CD4-positive, alpha-beta T cell treated with Interleukin-6 at 100 ng/mL for 8 hours (primary cell): ENCODE measurements at places on chromosomes 13 and 19.
A peak's percentile ranks its signal among the peaks of the same experiment; 100 is the strongest.

- DNase-seq = no peak
Observed at GRCh38 chr19:18185538-18185937, 7.5 kb upstream of the MPV17L2 start.

GRCh38 chr19:33772858-33773180, 23.9 kb upstream of the KCTD15 start:
- DNase-seq = no peak

GRCh38 chr13:76570510-76570971, 315.7 kb downstream of the KCTD12 start:
- DNase-seq = no peak

GRCh38 chr13:41802043-41802683, 158.7 kb downstream of the VWA8 start:
- no peak for DNase-seq

DNA sequence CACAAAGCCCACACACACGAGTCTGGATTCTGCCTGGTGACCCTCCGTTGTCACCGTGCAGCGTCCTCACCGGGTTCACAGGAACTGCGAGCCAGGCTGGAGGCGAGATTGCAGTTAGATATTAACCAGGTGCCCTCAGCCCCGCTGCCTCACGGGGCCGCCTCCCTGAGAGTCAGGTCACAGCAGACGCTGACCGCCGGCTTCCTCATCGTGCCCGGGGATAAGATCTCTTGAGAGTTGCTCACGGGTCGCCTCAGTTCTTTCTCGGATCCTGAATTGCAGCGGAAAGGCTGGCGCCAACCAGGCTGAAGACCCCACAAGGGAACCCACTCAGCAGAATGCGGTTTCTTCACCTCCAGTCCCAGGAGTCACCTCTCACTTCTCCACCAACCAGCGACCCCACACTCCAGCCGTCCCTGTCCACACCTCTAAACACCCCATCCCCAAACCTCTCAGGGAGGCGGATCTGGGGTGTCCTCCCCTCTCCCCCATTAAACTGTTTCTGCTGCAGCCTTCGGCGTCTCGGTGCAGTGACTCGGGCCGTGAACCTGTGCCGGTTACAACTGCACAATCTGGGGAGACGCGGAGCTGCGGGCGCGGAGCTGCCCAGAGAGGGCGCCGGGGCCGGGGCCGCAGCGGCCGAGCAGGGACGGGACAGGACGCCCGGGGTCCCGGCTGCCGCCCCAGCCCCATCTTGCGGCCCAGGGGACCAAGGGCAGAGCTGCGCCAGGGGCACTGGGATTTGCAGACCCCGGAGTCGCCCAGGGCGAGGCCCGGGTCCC, 591 bp downstream of the ZNF823 start:
- peak; percentile 3 for DNase-seq

DNA sequence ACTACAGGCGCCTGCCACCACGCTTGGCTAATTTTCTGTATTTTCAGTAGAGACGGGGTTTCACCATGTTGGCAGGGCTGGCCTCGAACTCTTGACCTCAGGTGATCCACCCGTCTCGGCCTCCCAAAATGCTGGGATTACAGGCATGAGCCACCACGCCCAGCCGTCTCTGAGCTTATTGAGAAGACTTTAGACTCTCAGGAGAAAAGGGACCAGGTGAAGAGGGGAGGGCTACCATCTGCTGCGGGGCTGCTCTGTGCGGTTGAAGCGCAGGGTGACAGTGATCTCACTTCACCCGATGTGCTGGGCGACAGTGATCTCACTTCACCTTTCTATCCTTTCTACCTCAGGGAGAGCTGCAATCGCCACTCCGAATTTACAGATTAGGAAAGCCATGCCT, 25.3 kb downstream of the PDCD5 start:
- DNase-seq = no peak

GRCh38 chr19:9878511-9879196, 43.5 kb downstream of the PIN1 start:
- no peak for DNase-seq

- no peak for DNase-seq
Observed at GRCh38 chr13:37539976-37540605, 58.5 kb downstream of the POSTN start.

DNA sequence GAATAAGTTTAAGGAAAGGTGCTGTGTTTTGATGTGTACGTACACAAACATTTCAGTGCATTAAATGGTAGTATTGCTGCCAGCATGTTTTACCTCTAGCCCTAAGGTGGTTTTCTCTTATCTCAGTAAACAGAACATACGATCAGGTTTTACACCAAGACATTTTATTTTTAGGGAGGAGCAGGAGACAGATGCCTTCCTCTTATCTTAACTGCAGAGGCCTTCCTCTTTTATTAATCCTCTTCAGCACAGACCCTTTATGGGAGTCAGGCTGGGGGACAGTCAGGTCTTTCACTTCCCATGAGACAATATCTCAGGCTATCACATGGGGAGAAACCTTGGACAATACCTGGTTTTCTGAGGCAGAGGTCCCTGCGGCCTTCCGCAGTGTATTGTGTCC, 14.9 kb upstream of the ZNF611 start:
- no peak for DNase-seq

GRCh38 chr13:64453831-64454230, 2776.3 kb downstream of the PCDH9 start:
- no peak for DNase-seq

DNA sequence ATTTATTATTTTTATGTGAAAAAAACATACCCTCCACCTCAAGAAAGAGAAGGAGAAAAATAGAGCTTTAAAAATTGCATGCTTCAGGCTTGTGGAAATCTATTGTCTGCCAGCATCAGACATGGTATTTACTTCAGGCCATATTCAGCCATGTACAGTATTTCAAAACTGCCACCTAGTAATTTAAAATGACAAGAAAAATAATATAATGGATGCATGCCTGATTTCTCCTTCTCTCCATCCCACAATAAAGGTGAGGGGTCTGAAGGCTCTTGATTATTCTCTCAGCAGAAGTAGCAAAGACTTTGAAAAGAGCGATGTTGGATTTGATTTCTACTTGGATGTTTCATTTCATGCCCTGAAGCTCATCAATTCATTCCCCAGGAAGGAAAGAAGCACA, 250.7 kb downstream of the TBC1D4 start:
- DNase-seq = no peak

DNA sequence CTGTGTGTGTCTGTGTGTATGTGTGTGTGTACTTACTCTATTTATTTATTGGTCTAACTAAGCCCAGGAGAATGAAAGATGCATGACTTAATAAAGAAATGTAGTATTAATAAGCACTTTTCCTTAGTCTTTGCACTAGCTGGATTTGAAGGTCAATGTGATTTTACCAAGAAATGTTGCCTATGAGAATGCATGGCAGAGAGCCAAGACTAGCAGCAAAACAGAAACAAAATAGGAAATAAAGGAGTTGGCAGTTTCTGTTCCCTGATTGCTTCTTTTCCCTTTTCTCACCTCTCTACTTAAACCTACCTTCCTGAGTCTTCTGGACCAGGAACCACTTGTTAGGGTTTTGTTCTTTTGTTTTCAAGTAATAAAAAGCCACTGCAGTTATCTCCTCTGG, 286.1 kb downstream of the KCTD12 start:
- no peak for DNase-seq

DNA sequence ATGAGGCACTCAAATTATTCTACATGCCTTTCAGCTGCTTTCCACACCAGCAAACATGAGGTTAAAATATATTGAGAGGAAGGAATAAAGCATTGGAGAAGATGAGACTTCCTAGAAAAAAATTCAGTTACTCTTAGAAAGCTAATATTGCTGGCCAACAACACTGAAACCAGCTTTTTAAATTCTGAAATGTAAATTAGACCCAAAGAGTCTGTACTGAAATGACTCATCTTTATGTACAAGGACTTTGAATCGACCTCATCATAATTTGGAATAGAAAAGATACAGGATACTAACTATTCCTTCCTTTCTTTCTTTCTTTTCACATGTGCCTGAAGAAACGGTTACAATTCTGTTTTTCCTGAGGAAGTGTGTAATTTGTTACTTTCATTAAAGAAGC, 6.5 kb upstream of the HSPH1 start:
- no peak for DNase-seq

- DNase-seq = no peak
Observed at GRCh38 chr13:108034909-108035410, 180.4 kb downstream of the LIG4 start.

DNA sequence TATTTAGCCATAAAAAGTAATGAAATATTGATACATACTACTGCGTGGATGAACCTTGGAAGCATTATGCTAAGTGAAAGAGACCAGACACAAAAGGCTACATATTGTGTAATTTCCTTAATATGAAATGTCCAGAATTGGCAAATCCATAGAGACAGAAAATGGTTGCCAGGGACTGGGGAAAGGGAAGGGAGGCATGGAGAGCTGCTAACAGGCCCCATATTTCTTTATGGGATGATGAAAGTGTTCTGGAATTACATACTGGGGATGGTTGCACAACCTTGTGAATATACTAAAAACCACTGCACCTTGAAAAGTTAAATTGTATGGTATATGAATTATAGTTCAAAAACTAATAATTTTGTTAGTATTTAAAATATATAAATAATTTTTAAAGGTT, 3.6 kb downstream of the IFT88 start:
- DNase-seq = no peak

- no peak for DNase-seq
Observed at GRCh38 chr13:40992678-40993518, 26.2 kb downstream of the ELF1 start.

- no peak for DNase-seq
Observed at GRCh38 chr19:2035590-2035991, 15.5 kb downstream of the MKNK2 start.

- DNase-seq = no peak
Observed at GRCh38 chr13:99323488-99323887, 16.3 kb upstream of the GPR183 start.

- DNase-seq = peak; percentile 69
Observed at GRCh38 chr13:99656844-99657381, 155.6 kb downstream of the TM9SF2 start.

GRCh38 chr19:31733591-31733990, 384.4 kb upstream of the TSHZ3 start:
- no peak for DNase-seq

GRCh38 chr13:75776550-75776949, 140.4 kb downstream of the LMO7 start:
- DNase-seq = no peak

DNA sequence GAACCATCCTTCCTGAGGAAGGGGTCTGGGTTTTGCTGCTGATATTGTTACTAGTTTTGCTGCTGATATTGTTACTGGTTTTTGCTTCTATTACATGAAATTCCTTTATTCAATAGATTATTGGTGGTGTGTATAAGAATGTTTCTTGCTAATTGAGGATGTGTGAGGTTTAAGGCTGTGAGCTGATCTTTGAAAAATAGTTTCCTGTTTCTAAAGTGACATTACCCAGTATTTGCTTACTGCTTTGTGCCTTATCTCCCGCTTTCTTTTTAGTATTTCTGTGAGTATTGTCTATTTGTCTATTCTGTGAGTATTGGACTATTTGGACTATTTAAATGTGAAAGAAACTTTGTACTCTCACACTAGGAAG, 38.2 kb upstream of the C1QTNF9 start:
- DNase-seq = no peak

- DNase-seq = peak; percentile 31
Observed at GRCh38 chr13:98543378-98544103, 33.4 kb downstream of the STK24 start.

DNA sequence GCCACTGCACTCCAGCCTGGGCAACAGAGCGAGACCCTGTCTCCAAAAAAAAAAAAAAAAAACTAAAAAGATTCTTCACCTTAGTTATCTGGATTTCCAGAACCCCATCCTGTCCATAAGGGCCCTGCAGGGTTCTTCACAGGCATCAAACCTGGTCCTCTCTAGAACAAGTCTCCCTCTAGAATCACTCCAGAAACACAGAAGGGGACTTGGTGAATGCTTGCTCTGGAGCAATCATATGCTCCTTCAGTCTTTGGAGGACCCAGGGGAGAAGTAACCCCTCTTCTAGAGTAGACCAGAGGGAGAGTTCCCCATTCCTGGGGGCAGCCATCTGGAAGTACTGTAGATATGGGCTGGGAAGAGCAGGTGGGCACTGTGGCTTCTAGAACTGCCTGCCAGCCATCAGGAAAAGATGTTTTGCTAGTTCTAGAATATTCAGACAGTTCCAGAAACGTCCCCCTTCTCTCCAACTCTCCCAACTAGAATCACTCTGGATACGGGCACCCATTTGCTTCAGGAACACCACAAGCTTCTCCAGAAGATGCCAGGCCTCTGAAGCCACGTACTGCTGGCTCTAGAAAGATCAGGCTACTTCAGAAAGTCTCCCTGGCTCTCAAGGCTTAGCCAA, 2.8 kb downstream of the FUT1 start:
- no peak for DNase-seq

- DNase-seq = no peak
Observed at GRCh38 chr13:38713046-38713445, 26.2 kb downstream of the FREM2 start.

- no peak for DNase-seq
Observed at GRCh38 chr13:106534639-106535551, 567 bp downstream of the EFNB2 start.

- DNase-seq = no peak
Observed at GRCh38 chr13:66864627-66865026, 365.5 kb downstream of the PCDH9 start.

DNA sequence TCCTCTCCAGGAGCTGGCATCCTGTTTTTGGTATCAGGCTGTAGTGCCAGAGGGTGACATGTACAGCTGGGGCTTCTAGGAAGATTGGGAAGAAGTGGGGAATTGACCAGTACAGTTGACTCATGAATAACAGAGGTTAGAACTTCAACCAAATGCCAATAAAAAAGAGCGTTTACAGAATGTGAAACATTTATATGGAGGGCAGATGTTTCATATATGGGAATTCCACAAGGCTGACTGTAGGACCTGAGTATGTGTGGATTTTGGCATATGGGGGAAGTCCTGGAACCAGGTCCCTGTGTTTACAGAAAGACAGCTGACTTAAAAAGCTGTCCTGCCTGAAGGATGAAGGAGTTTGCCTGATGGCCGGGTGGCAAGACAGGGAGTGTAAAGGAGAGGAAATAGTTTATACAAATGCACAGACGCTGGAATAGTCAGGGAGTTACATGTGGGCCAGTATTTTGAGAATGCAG, 5.2 kb downstream of the CHAMP1 start:
- DNase-seq = no peak

DNA sequence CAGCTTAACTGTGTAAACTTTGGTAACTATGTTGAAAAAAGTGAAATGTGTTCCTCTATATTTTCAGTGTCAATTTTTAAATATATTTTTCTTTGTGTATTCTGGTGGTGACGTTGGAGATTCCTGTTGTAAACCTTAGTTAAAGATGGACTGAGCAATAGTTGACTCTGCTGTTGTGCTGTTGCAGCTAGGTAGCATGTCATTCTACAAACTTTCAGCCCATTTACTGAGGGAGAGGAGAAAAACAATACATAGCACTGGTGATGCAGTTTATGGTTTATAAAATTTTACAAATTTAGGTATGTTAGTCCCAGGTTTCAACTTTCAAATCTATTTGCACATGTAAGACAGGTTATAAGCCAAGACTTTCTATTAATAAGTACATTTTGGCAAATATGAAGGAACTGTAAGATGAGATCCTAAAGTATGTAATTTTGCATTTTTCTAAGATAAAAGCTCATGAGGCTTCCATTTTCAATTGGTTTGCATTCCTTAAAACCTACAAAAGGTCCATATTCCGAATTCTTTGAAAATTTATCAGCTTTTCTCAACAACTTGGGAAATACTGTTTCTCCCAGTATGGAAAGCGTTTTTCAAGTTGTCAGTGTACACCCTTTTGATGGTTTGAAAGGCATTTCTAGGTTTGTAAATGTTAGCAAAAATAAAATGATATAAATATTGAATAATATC, 1.5 kb downstream of the NDFIP2 start:
- DNase-seq = no peak
